Panc1 (cell line): ENCODE measurements at places on chromosomes 7 and 10. TPM values are rescaled to one million over a fixed set of nuclear protein-coding genes. Genes with fewer than 3 reads are reported as not detected.

RELN gene
- 0.10 TPM for total RNA-seq

LRRC17 gene
- 0.39 TPM for total RNA-seq

ACSL5 gene
- total RNA-seq: 2.4 TPM

FAM107B gene
- 13.4 TPM for total RNA-seq

EGR2 gene
- 0.82 TPM for total RNA-seq

HERPUD2 gene
- total RNA-seq: 36.4 TPM

TLX1 gene
- 0.13 TPM for total RNA-seq

GIMAP6 gene
- total RNA-seq: 0.23 TPM

GRCh38 chr7:46571996-46572395 lies 650.9 kb upstream of the IGFBP3 start:
- DNase-seq: no peak

DNA sequence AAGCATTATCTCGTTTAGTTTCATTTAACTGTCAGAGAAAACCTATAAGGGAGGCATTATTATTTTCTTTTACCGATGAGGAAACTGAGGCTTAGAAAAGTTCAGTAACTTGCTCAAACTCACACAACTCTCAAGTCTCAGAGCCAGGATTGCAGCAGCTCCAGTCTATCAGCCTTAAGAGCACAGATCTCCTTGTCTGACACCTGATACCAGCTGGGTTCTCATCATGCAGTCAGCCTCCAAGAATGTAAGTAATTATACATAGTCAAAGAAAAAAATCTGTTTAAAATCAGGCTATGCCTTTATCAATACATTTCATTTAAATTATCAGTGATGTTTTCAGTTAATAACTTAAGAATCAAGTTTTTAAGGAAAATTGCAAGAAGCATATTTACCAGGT lies 236.6 kb upstream of the TCF7L2 start:
- no peak for DNase-seq

DNA sequence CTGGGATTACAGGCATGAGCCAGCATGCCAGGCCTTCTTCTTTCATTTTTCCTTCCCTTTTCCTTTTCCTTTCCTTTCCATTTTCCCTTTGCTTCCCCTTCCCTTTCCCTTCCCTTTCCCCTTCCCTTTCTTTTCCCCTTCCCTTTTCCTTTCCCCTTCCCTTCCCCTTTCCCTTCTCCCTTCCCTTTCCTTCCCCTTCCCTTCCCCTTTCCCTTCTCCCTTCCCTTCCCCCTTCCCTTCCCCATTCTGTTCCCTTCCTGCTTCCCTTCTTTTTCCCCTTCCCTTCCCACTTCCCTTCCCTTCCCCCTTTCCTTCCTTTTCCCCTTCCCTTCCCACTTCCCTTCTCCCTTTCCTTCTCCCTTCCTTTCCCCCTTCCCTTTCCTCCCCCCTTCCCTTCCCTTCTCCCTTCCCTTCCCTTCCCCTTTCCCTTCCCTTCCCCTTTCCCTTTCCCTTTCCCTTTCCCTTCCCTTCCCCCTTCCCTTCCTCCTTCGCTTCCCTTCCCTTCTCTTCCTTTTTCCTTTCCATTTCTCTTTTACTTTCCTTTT lies 712.2 kb upstream of the POM121L12 start:
- DNase-seq: no peak

DNA sequence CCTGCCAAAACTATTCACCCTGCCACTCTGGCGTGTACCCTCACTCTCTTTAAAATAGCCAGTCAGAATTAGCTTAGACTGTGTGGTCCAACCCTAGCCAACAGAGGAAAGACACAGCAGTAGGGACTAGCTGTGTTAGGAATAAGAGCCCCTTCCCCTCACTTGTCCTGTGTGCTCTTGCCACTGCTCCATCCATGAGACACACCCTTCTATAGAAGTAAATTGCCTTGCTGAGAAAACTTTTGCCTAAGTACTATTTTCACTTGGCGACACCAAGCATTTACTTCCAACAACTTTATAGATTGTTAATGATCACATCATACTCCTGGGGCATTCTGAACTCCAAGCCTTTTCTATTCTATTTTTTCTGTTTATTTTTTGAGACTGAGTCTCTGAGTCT lies 170.2 kb upstream of the TRIM24 start:
- no peak for DNase-seq

GRCh38 chr10:124106241-124106879 lies 13.0 kb upstream of the CHST15 start:
- DNase-seq: no peak

- no peak for DNase-seq
These were observed 48.9 kb upstream of the HABP2 start for GRCh38 chr10:113503930-113504329.

DNA sequence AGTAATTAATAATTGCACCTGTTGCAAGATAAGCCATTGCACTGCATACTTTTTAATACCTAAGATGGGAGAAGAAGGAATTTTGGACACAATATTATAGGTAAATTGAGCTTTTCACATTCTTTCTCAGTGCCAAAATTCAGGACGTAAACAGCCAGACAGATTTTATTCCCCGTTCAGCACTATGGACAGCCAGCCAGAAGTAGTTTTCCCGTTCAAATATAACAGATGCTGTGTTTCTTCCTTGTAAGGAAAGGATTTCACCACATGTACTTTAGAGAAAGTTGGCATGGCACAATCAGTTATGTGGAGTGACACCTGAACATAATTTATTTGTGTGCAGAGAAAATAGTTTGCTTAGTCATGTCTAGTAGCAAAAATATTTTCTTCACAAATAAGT lies 34.8 kb downstream of the SEMA3E start:
- DNase-seq: no peak

DNA sequence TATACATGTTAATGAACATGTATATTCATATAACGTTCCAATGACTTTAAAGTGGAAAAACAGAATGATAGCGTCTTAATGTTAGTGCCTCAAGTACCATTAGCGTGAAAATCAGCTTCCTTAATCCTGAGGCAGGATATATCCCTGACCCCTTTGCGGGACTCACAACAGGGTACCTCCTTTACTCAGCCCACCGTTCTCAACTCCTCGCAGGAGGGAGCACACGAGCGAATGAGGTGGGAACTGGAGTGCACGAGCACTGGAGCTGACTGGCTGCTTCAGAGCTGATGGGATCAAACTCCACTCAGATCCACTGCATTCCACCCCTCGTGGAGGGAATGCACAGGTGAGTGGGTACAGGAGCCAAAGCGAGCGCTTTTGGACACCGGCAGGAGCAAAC lies 36.1 kb downstream of the AVL9 start:
- DNase-seq: no peak

DNA sequence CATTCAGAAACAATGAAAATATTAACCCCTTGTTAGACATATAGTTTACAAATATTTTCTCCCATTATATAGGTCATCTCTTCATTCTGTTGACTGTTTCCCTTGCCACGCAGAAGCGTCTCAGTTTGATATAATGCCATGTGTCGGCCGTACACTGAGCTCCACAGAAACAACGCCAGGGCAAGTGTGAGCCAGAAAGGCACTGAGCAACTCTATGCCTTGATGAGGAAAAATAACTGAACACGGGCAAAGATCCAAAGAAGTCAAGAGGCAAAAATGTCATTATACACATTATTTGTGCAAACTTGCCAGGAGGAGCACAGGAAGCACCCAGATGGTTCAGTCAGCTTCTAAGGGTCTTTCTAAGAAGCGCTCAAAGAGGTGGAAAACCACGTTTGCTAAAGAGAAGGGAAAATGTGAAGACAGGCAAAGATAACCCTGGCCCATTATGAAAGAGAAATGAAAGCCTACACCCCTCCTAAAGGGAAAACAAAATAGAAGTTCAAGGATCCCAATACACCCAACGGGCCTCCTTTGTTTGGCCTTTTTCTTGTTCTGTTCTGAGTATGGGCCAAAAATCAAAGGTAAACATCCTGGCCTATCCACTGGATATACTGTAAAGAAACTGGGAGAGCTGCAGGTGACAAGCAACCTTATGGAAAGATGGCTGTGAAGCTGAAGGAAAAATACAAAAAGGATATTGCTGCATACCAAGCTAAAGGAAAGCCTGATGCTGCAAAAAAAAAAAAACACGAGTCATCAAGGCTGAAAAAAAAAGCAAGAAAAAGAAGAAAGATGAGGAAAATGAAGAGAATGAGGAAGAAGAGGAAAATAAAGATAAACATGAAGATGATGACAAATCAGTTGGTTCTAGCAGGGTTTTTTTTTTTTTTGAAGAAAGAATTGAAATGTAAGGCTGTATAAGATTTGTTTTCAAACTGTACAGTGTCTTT lies 15.5 kb downstream of the ARHGAP12 start:
- no peak for DNase-seq

GRCh38 chr10:73836427-73836980 lies 25.1 kb upstream of the NDST2 start:
- no peak for DNase-seq

DNA sequence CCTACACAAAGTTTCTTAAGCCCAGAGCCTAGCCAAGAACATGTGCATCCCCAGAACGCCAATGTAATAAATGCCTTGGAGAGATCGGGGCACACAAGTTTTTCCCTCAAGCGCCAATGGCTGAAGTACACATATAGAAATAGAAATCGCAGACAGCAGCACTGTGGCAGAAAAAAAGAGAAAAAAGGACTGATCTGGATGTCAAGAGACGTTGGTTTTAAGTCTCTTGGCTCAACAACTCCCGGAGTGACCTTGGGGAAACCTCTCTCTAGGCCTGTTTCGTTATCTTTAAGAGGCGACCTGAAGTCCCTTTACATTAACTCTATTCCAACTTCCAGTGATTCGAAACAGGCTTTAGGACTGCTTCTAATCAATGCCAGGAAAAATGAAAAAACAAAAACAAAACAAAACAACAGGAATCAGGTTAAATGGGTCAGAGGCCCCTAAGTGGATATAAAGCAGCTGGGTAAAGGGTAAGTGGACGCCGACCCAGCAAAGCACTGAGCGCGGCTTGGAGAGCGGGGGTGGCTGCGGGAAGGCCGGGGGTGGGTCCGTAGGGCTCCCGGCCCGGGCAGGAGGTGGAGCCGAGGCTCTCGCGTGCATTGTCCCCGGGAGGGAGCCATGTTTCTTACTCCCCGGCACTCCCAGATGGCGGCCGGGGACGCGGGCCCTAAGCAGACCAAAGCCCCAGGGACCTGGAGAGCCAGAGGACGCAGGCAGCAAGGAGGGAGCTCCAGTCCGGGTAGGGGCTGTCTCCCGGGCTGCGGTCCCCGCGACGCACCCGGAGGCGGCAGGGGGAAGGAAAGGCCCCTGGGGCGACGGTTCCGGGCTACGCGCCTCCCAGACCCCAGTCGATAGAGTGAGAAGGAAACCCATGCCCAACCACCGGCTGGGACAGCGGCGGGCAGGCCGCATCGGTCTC lies 757 bp downstream of the EIF3A start:
- no peak for DNase-seq

GRCh38 chr7:133699386-133699785 lies 427.8 kb upstream of the LRGUK start:
- DNase-seq: no peak

GRCh38 chr10:62769574-62770242 lies 34.8 kb upstream of the ADO start:
- no peak for DNase-seq

DNA sequence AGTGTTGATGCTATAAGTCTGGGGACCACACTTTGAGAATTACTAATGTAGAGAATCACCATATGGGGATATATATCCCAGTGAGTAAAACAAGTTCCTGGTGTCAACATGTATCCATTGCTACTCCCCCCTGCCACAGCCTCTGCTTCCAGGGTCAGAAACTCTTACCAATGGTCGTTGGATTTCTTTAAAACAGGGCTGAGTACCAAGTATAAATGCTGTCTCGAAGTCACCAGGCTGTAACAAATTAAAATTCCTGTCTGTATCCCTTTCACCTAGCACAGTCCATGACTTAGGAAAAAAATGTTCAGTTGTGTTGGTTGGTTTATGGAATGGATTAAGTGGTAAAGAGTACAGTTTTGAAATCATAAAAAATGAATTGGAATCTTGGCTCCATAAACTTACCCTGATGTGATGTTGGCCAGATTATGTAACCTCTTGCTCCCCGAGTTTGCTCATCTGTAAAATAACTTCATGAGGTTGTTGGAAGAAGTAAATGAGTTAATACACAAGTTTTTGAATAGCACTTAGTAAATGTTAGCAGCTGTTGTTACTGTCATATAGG lies 364.0 kb upstream of the LRGUK start:
- DNase-seq: no peak

GRCh38 chr10:132637477-132638129 lies 100.0 kb downstream of the INPP5A start:
- peak; percentile 56 for DNase-seq

GRCh38 chr10:49844775-49845595 lies 82.9 kb upstream of the OGDHL start:
- peak; percentile 36 for DNase-seq

- DNase-seq: no peak
These were observed 50.6 kb downstream of the ZNF438 start for GRCh38 chr10:30980951-30981616.

GRCh38 chr7:19101909-19102308 lies 15.5 kb downstream of the TWIST1 start:
- DNase-seq: no peak

DNA sequence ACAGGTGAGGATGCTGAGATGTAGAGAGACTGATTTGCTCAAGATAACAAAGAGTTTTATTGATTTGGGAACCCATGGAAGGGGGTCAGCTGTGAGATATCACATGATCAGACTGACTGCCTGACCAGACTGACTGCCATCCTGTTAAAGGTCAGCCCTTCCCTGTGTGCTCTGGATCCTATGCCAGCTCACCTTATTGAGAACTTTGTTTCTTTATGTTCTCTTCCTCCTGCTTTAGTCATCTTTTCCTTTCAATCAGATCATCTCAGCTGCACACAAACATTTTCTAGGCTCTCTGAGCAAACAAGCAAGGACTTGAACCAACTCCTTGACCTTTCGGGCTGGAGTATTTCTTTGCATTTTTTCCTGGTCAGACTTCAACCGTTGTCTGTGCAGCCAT lies 50.0 kb upstream of the MTPN start:
- DNase-seq: no peak

DNA sequence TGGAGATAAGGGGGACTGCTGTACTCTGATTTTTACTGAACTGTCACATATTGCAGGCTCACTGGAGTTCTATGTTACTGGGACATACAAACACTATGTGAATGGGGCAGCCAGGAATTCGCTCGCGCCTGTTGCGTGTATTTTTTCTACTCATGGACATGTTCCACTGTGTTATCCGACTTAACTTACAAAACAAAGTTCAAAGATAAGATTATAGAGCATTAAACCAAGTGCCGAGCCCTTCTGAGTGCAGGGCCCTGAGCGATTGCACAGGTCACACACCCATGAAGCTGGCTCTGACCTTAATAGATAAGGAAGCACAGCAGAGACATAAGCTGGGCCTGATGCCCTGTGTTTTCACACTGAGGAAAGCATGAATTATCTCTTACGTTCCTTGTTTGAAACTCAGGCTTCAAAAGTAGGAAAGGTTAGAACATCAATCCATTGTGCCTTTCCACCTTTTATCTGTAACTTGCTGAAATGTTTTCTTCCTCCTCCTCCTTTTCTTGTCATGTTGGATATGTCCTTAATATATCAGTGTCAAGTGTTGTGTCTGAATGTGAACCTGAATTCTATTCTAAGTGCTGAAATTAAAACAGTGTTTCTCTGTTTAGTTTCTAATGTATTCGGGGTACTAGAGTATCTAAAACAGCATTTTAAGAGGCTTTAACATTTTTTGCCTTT lies 273.8 kb downstream of the AUTS2 start:
- no peak for DNase-seq

GRCh38 chr10:97916586-97916985 lies 66.9 kb downstream of the GOLGA7B start:
- DNase-seq: no peak

GRCh38 chr7:51521694-51522312 lies 205.2 kb upstream of the COBL start:
- DNase-seq: no peak

GRCh38 chr10:47260505-47261111 lies 39.4 kb upstream of the GDF10 start:
- DNase-seq: no peak
